ENCODE measurements at places on chromosomes 4 and X. TPM values are rescaled to one million over a fixed set of nuclear protein-coding genes. Genes with fewer than 3 reads are reported as not detected.

TRPC5OS gene
- not detected for polyA plus RNA-seq

NAP1L2 gene
- polyA plus RNA-seq: 1.2 TPM

ZCCHC12 gene
- 0.12 TPM for polyA plus RNA-seq

NAP1L5 gene
- 23.5 TPM for polyA plus RNA-seq

PNMA5 gene
- not detected for polyA plus RNA-seq

BEND4 gene
- polyA plus RNA-seq: not detected

HADH gene
- polyA plus RNA-seq: 111 TPM

PLXNA3 gene
- 6.3 TPM for polyA plus RNA-seq

GRIA3 gene
- 0.34 TPM for polyA plus RNA-seq
